ENCODE measurements at places on chromosomes 2 and 18.

- no peak for DNase-seq
These were observed 26.0 kb downstream of the SPIRE1 start for GRCh38 chr18:12631831-12632477.

GRCh38 chr18:21933931-21934765, 193.6 kb downstream of the MIB1 start:
- DNase-seq: no peak

- DNase-seq: no peak
These were observed 174.3 kb downstream of the LDLRAD4 start for GRCh38 chr18:13392899-13393298.

DNA sequence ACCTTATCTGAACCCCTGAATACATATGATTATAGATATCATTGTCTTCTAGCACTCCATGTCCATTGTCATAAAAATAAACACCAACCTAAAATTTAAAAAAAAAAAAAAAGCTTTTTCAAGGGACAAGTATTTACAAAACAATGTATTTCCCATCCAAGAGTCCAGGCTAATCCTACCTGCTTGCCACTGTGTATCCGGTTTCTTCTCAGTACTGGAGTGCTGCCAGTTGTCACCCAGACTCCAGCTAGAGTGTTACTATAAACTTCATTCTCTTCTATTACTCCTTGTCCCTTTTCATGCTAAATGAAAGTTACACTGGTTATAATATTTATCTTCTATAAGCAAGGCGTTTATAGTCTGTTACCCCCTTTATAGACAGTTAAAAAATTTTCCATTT, 35.8 kb downstream of the MSH6 start:
- no peak for DNase-seq

DNA sequence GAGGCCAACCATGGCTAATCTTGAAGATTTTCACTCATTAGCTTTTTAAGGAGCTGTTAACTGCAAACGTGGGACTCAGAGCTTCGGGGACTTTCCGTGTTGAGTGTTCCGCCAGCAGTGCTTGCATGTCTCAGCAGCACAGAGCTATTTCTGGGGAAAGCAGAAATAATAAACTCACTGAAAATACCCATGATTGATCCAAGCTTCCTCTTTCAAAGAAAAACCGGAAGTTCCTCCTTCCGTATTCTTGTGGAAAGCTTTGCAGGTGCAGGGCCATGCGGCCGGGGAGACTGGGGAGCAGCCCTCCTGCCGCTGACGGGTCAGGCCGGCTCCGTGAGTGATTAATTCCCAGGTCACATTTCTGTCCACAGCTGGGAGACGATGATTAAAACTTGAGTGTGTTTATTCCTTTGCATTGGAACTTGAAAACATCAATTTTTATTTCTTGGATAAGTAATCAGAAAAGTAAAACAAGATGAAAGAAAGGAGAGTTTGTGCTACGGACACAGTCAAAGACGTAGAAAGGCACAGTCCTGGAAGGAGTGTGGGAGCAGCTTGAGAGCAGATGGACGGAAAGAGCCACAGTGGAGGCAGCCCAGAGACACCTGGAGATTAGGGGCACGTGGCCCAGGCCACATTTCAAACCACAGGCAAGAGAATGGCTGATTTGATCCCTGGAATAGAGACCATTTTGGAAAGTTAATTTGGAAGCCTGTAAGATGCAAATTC, 54.2 kb upstream of the CTDP1 start:
- DNase-seq: no peak

- DNase-seq: no peak
These were observed 32.2 kb upstream of the MAP3K20 start for GRCh38 chr2:173043476-173043875.

DNA sequence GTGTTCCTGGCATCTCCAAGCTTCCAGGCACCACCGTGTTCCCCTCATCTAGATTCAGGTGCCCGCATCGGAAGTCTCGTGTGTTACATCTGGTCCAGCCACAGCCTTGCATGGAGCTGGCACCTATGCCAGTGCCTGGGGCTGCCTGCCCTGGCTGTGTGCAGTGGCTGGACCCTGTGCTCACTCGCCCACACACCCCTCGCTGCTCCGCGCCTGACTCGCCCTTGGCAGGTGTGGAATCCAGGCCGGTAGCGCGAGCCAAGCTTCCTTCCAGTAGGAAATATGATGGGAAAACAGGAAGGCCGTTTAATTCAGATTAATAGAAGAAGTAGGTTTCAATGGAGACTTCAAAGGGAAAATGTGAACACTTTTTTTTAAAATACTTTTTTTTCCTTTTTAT, 78.0 kb downstream of the PTPN4 start:
- DNase-seq: no peak

GRCh38 chr2:223908304-223908998, 36.7 kb downstream of the WDFY1 start:
- no peak for DNase-seq

- DNase-seq: no peak
These were observed 35.6 kb downstream of the FBXO48 start for GRCh38 chr2:68431316-68431972.

DNA sequence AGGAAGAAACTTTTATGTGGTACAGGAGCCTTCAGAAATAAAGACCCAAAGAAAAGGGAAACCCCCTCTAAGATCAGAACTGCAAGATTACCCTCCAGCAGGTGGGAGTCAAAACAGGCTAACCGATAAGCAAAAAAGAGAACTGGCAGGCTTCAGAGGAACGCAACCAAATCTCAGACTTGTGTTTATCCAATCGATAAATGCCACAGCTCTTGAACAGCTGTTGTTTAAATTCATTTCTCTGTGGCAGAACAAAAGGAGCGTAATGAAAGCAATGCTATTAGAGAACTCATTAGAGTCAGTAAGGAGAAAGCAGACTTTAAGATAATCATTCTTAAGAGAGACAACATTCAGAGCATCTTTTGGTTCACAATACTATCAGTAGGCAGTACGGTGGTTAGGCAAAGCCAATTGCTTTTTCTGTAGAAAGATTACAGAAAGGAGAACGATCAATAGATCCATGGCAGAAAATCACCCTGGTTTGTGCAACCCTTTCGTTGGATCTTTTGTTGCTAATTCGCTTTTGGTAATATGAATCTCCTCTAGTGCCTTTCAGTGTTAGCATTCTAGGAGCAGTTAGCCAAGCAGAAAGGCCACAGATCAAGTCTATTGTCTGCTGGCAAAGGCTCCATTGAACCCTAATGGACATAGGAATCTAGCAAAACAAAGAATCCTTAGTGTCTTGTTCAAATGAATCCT, 476.4 kb upstream of the CHST9 start:
- DNase-seq: no peak

- DNase-seq: no peak
These were observed 657.2 kb downstream of the ERBB4 start for GRCh38 chr2:211881449-211881848.

GRCh38 chr2:47737191-47737975, 45.6 kb upstream of the MSH6 start:
- no peak for DNase-seq

DNA sequence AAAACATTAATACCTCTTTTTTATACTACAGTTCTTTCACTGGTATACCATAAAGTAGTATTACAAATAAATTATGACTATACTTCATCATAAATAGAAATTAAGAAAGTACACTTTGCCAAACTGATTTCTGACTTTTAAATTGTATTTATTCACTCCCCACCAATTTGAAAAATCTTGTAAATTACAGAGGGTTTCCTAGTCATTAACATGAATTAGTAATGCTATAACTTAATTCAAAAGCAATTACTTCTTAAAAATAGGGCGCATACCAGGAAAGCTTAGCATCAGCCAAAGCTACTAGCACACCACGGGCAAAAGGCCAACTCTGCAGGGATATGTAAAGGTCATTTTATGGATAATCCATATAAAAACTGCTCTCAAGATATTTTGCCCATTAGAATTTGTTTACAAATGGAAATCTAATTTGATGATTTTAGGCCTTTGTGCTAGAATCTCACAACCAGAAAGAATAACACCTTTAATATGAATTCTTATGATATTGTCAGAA, 142.3 kb downstream of the PIGN start:
- DNase-seq: no peak

GRCh38 chr2:113709022-113709421, 47.4 kb downstream of the SLC35F5 start:
- peak; percentile 67 for DNase-seq

DNA sequence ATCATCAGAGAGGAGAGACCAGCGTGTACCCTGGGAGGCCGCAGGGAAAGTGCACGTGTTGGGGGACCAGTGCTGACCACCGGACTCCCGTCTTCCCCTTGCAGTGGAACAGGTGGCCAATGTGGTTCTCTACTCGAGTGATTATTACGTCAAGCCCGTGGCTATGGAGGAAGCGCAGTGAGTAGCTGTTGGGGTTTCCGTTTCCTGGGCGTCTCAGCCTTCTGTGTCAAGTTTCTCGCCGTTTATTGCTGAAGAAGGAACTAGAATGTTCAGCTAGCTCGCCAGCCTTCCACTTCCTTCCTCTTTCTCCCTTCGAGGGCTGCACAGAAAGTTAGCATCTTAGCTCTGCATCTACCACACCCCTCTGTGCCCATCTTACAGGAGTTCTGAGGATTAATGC, 22.8 kb upstream of the DGKD start:
- no peak for DNase-seq

- DNase-seq: no peak
These were observed 15.6 kb downstream of the TRABD2A start for GRCh38 chr2:84865181-84865783.

- no peak for DNase-seq
These were observed 1.1 kb downstream of the FEV start for GRCh38 chr2:218983934-218984238.

DNA sequence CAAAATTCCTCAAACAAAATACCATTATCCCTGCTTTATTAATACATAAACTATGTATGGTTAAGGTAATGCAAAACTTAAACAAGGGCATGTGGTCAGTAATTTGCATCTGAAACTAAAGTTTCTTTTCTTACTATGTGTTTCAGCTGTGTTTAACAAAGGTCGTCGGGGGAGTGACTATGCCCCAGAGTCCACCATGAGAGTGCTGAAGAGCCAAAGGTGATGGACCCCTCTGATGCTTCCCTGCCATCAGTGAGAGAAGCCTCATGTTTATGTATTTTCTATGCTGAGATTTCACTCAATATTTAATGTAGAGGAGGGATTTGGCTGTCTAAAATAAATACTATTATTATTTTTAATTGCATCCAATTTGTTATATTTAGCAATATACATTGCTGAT, 707.2 kb upstream of the REG3G start:
- no peak for DNase-seq

DNA sequence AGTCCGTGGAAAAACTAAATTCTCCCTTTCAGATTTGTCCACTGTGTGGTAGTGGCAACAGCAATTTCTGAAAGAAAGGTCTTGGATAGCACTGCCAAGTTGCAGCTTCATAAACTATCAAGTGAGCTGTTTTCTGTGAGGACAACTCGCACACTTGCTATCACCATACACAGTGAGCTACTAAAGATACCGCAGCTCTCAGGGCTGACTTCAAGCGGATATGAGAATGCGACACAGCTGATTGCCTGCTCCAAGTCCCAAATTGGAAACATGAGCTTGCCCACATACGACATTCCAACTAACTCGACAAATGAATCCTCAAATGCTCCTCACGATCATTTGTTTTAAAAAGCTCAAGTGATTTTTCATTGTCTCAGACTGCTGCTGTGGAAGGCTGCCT, 46.2 kb downstream of the E2F6 start:
- no peak for DNase-seq

GRCh38 chr18:48741866-48742265, 203.0 kb downstream of the CTIF start:
- DNase-seq: no peak

GRCh38 chr2:136251885-136252585, 134.1 kb upstream of the CXCR4 start:
- DNase-seq: no peak

DNA sequence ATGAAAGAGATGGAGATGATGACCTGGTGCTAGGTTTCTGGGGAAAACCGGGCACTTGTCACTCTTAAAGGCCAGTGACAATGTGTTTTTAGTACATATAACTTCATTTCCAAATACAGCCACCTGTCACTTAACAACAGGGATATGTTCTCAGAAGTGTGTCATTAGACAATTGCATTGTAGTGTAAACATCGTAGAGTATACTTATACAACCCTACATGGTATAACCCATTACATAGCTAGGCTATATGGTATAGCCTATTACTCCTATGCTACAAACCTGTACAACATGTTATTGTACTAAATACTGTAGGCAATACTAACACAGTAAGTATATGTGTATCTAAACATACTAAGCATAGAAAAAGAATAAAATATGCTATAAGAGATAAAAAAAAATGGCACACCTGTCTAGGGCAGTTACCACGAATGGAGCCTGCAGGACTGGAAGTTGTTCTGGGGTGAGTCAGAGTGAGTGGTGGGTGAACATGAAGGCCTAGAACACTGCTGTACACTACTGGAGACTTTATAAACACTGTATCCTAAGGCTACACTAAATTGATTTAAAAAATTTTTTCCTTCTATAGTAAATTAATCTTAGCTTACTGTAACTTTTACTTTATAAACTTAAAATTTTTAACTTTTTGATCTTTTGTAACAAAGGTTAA, 123.2 kb downstream of the THADA start:
- DNase-seq: no peak

DNA sequence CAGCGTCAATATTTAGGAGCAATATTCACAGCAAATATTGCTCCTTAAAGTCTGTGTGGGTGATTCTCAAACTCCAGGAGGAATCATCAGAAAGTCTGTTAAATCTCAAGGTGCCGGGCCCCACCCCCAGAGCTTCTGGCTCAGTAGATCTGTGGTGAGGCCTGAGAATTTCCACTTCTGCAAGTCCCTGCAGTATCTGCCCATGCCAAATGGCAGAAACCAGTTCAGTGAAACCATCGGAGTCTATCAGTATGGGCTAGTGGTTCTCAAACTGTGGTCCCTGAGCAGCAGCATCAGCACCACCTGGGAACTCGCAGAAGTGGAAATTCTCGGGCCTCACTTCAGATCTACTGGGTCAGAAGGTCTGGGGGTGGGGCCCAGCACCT, 202.9 kb downstream of the SLC4A3 start:
- DNase-seq: no peak

- no peak for DNase-seq
These were observed 10.2 kb downstream of the CATIP start for GRCh38 chr2:218366621-218367414.

- no peak for DNase-seq
These were observed 1822.6 kb downstream of the SUCLG1 start for GRCh38 chr2:82636402-82637020.

GRCh38 chr18:21454725-21455124, 145.8 kb downstream of the ESCO1 start:
- no peak for DNase-seq

- no peak for DNase-seq
These were observed 5.0 kb downstream of the SP9 start for GRCh38 chr2:174339561-174340399.
